ENCODE measurements at places on chromosomes 1 and 21.
A peak's percentile ranks its signal among the peaks of the same experiment; 100 is the strongest.

GRCh38 chr1:56516539-56517252, 62.7 kb downstream of the PLPP3 start:
- no peak for DNase-seq

DNA sequence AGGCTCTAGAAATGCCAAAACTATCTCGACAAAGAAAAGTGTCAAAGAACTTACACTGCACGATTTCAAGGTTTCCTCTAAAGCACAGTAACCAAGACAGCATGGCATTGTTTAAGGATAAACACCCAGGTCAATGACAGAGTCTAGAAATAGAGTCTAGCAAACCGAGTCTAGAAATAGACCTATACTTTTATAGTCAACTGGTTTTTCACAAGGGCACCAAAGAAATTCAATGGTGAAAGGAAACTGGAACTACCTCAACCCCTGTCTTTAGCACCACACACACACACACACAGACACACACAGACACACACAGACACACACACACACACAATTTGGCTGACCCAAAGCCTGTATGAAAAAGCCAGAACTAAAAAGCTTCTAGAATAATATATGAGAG, 67.1 kb upstream of the PGBD5 start:
- DNase-seq: no peak

DNA sequence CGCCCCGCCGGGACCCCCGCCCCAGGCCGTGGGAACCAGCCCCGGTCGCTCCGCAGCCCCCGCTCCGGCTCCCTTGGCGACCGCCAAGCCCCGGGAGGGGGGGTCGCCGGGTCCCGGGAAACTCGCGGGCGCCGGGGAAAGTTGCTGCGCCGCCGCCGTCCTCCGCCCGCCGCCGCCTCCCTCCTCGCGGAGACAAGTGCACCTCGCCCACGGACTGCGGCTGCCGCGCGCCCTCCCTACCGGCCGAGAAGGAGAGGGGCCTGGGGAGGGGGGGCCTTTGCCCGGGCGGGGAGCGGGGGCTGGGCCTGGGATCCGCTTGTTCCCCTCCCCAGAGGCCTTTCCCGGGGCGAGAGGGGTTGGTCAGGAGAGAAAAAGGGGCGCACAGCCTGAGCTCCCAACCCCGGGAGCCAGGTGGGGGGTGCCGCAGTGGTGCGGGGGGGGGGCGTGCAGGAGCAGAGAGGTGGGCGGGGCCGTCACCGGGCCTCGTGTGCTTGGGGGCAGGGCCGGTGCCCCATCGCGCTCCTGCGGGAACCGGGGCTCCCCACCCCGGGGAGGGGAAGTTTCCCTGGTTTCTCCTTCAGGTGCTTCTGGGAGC, 592 bp downstream of the AGRN start:
- no peak for DNase-seq

- no peak for DNase-seq
Measured at GRCh38 chr1:197980457-197980856, 63.3 kb downstream of the LHX9 start.

GRCh38 chr1:180527101-180527669, 24.8 kb upstream of the ACBD6 start:
- DNase-seq: no peak

DNA sequence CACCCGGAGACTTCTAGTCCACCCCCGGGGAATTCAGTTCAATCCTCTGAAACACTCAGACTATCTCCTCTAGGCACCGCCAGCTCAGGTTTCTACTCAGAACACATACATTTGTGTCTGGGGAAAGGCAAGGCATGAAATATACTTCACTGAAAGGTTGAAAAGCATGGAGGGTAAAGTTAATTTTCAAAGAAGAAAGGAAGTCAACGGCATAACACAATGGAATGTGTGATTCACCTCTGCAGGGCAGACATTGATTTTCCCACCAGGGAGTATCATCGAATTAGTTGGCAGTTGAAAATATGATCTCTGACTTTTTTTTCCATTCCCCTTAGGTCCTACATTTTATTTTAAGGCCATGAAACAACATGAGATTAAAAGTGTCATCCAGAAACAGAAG, 669.4 kb downstream of the SMYD3 start:
- no peak for DNase-seq

DNA sequence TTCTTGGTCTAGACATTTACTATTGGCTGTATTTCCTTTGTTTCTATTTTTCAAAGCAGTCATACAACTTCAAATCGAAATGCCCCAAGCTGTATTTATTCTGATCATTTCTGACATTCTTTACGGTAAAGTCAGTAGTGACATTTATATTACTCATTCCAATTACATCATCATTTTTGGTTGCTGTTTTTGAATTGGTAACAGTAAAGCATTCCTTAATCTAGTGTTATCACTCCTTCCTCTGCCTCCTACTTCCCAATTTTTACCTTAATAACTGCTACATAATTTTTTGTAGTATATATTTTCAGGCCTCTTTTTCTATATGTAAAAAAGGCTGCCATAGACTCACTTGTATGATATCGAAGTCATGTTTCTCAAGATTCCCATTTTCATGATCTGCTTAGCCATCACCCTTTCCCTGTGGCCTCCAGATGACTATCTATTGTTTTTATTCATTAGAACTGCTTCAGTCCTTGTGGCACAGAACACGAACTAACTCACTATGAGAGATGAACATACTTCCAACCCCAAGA, 167.2 kb downstream of the RUNX1 start:
- no peak for DNase-seq

DNA sequence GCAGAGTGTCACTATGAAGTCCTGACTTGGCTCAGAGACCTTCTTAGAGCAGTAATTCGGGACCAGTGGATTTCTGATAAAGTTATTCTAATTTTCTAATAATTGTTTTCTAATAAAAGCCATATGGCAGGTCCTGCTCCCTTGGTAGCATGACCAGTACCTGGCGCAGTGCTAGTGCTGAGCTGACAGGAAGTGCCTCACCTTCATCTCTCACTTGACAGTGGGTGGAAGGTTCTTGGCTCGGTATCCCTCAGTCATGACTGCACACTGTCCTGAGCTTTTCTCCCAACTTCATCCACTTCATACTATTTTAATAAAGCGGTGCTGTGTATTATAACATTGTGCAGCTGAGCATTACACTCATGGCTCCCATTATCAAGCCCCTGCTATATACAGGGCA, 14.1 kb downstream of the VANGL1 start:
- DNase-seq: no peak

GRCh38 chr1:160400223-160400645, at the start of gene VANGL2:
VANGL2 (plus strand) TSS chr1:160400564; CDS start chr1:160415838, 15,274 bp downstream.
- DNase-seq: no peak

DNA sequence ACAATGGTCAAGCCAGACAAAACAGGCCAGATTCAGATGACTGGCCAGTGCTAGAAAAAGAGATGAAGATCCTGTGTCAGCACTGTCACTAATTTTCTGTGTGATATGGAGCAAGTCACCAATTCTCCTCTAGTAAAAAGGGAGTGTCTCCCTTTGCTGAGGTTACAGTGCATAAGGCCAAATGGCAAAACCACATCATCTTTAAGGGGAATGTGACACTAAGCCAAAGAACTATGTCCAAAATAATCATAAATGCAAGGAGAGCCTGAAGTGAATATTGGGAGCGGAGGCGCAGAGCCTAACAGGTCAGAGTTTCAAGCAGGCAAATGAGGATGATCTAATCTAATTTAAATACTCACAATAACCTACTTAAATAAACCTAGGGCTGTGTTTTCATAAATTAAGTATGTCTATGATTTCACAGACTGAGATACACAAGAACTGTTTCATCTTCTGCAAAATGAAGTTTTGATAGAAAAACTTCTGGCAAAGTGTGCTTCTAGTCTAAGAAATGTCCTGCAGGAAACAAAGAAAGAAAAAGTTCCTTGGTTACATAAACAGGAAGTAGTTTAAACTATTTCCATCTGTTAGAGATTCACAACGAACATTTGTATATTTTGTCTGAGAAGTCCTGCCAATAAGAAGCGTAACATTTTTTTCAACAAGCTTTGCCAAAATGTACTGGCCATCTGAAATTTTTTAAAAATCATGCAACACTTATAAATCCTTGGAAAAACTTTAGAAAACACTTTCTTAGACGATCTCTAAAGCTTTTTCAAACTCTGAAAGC, 290.2 kb downstream of the LRRC40 start:
- peak; percentile 21 for DNase-seq

DNA sequence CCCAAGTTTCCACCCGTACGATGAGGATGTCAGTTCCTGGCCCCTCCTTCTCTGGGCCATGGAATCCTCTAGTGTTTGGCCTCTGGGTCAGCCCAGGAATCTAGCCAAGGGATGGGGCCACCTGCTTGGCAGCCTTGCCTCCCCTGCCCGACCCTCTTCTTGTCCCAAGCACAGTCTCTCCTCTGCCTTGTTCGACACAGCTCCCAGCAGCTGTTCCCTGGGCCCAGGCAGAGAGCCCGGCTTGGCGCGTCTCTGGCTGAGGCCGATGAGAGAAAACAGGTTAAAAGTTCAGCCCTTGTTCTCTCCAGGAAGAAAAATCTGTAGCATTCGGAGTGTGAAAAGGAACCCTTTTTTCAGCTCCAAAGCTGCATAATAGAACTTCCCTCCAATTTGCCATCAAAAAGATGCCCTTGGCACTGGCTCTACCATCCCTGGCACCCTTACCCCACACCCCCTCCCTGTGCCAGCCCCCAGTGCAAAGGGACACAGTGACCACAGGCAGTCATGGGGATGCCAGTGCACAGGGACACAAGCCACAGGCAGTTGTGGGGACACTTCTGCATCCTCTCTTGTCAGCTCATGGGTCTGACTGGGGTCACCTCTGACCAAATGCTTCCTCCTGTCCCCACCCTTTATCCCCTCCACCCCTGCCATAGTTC, 68.4 kb downstream of the EPHB2 start:
- no peak for DNase-seq

- no peak for DNase-seq
Measured at GRCh38 chr1:168137515-168137821, 738 bp upstream of the GPR161 start.

- DNase-seq: no peak
Measured at GRCh38 chr1:77948841-77949424, 29.9 kb downstream of the FUBP1 start.

DNA sequence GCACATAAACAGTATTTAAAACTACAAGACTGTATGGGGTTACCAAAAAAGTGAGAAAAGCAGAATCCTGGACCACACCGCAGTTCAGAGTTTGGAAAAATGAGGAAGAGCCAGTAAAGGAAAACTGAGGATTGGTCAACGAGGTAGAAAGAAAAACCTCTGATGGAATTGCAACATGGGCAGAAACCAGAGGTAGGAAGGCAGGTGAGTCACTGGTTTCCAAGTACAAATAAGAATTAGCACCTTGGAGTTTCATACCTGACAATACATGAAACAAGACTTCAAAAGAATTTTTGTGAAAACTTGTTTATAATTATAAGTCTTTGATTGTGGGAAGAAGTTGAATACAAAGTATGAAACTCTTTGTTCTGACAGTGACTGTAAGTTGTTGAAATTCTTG, 533.7 kb upstream of the DAB1 start:
- no peak for DNase-seq

DNA sequence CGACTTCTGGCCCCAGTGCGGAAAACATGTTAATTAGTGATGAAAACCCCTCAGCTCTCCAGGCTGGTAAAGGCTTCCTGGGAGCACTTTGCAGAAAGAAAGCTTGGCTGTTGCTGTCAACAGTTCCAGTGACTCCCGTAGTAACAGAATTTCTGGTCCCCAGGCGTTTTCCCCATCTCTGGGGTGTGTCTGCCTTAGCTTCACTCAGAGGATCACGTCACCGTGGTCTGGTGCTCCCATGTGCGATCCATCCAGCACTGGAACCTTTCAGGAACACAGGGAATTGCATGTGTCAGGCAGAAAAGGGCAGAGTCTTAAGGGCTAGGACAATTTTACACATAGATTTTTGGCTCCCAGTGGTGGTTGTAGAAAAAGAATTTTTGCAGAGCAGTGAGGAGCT, 470.4 kb upstream of the USP24 start:
- DNase-seq: no peak

DNA sequence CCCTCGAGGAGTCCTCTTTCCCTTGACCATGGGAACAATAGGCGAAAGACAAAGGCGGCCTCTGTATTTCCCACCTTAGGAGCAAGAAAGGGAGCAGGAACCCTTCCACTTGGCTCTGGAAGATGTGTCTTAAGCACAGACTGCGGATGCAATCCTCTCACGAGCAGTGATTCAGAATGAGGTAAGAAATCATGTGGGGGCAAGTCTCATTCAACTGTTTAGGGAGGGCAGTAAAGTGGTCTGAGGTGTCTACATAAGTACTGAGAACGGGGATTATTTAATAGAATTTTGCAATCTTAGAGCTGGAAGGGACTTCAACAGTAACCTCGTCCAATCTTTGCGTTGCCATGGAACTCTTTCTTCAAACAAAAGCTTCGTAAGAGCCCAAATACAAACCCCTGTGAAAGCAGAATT, 1.6 kb upstream of the DYRK3 start:
- no peak for DNase-seq

GRCh38 chr1:216805953-216806352, 82.7 kb upstream of the ESRRG start:
- DNase-seq: no peak

GRCh38 chr1:92443893-92444292, 42.8 kb downstream of the GFI1 start:
- no peak for DNase-seq

DNA sequence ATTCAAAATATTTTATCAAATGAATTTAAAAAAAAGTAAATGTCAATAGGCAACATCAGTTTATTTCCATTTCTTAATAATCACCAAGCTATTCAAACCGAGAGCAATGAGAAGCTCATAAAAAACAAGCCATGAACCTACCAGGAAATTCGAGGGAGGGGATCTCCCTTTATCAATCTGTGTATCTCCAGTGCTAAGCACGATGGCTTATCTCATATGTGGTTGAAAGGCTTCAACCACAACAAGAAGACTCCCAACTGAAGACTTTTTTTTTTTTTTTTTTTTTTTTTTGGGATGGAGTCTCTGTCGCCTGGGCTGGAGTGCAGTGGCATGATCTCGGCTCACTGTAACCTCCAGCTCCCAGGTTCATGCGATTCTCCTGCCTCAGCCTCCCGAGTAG, 833.3 kb downstream of the USP25 start:
- DNase-seq: no peak

DNA sequence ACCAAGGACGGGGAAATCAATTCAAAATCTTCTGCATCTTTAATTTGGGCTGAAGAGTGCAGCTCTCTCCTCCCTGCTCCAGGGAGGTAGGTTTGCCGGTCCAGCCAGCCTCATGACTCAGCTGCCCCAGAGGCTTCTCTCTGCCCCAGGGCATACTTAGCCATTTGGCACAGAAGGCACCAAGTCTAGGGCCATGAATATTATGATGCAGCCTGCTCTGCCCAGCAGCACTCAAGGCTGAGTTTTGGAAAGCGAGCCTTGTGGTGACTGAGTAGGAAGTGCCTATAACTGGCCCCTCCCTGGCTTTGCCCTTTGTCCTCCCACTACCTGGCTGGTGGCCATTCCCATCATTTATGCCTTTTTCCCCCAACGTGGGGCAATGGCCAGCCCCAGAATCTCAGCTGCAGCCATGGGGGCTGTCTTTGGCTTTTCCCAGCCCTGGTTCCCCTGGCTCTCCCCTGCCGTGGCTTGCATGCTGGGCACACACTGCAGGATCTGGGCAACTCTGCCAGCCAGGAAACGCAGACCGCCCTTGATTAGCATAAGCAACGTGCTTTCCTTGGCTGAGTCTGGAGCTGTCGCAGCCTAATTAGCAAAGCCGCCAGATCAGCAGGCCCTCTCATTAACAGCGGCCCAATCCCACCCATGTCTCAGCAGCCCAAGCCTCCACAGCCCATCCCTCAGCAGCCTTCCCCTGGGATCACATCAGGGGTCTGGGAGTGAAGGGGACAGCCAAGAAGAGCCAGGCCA, 258.6 kb upstream of the TMEM51 start:
- no peak for DNase-seq
